ENCODE measurements at places on chromosomes 16 and 17.

- peak; percentile 2 for DNase-seq
Measured at GRCh38 chr17:69030169-69030568, 30.6 kb downstream of the ABCA9 start.

DNA sequence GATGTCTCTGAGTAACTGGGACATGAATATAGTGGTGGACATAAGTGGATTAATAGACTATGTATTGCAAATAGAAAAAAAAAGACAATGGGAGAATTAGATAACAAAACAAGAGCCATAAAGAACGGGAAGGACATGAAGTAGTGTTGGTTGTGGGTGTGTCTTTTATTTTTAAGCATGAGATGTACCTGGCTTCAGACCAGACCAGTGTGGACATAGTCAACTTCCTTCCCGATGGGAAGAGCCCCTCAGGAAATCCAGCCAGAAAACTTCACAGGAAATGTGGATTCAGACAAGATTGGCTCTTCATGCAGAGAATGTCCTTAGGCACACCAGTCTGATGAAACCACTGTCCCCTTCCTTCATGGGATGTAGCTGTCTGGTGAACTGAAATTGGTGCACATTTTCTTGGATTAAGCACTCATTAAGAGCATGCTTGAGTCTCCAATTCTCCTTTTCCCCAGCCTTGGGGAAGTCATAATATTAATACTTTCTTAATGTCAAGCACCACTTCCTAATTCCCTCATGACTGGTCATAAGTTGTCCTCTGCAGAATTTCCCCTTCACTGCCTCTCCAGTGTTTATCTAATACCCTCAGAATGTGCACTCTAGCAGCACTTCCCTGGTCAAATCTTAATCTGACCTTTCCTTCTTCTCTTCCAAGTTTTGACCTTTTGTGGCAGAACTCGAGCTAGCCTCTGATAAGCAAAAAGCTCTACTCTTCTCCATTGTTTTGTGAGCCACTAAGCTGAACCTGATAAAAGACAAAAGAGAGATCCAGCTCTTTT, 350.6 kb upstream of the MAF start:
- no peak for DNase-seq

- no peak for DNase-seq
Measured at GRCh38 chr17:56150649-56151048, 2.6 kb upstream of the ANKFN1 start.

DNA sequence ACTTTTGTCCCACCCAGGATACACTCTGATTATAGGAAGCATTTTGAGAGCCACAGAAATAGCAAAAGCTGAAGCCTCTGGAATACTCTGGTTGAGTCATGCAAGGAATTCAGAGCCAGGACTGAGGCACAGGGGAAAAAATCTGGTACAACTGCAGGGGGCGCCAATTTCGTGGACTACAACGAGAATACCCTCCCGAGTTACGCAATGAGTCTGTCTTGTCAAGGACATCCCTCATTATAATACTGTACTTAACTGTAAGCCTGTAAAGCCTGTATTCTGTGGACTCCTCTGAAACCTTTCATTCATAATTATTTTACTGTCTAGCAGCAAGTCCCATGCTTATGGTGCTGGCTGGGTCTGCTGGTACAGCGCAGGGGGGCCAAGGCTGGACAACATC, 7.8 kb downstream of the HOXB1 start:
- DNase-seq = no peak

DNA sequence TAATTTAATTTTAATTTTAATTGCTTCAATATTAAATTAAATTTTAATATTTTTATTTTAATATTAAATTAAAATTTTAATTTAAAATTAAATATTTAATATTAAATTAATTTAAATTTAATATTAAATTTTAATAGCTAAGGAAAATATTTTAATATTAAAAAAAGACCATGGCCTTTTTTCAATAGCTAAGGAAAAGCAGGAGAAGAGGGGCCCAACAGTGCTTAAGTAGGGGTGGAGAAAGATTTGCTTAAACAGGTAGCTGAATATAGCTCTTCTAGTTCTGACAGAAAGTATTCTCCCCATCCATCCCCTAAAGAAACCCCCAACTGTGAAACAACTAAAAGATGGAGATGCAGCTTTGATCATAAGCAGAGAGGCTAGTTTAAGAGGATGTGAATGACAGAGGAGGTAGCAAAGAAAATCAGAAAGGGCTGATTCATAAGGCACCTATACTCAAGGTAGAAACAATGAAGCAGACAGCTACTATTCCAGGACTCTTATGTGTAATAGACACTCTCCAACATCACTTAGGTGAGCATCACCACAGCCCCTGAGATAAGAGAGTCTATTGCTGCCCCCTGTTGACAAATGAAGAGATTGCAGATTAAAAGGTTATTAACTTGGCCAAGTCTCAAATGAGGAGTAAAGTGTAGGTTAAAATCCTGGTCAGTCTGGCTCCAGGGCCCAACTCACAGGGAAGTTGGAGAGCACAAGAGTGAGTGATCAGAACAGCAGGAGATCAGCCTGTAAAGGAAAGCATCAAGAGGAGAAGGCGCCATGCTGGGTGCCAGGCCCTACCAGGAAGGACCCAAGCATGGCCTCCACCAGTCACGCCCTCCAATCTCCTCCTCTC, 7.8 kb upstream of the RNASEK start:
- DNase-seq = peak; percentile 52

DNA sequence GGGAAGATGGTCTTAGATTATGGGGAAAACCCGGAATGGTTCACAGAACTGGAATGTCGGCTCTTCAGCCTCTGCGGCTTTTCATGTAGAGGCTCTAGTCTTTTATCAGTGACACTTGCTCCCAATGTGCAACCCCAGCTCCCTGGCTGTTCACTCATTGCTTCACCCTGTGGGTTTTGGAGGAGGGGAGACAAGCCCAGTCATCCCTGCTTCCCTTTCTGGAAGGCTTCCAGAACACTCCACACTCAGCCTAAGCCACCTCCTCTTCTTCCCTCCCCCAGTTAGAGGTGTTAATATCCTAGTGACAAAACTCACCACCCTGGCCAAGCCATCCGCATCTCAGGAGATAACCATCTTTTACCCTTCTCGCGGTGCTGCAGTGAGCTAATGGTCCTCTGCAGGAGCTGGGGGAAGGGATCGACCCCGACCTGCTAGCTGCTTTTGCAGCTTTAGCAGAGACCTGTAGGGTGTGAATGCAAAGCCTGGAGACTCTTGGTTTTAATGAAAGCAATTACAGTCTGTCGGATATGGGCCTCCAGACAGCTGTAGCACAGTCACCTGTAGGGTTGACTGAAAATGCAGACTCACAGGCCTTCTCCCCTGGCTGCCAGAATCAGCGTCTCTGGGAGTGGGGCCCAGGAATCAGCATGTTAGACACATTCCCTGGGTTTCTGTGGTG, 24.3 kb upstream of the LASP1NB start:
- peak; percentile 97 for DNase-seq

DNA sequence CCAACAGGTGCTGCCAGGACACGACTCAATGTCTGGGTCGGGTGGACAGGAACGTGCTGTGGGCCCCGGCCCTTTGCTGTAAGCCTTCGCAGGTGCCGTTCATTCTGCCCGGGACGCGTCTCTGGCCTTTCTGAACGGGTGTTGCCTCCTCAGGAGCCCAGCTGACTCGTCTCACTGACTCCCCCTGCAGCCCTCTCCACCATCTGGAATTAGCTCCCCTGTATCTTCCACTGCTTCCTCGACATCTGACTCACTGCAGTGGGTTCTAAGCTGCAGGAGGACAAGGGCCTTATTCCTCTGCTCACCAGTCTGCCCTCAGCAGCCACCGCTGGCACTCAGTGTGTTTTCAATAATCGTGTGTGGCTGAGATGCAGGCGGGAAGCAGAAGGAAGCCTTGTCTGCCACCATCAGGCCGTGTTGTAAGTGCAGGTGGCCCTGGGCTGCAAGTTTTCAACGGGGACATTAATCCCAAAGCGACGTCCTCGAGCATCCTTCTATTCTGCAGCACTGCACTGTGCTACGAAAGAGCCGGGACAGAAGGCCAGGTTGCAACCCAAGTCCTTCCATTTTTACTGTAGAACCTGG, 256.2 kb downstream of the FOXL1 start:
- peak; percentile 35 for DNase-seq

GRCh38 chr16:87075319-87075860, 241.8 kb downstream of the C16orf95 start:
- no peak for DNase-seq

DNA sequence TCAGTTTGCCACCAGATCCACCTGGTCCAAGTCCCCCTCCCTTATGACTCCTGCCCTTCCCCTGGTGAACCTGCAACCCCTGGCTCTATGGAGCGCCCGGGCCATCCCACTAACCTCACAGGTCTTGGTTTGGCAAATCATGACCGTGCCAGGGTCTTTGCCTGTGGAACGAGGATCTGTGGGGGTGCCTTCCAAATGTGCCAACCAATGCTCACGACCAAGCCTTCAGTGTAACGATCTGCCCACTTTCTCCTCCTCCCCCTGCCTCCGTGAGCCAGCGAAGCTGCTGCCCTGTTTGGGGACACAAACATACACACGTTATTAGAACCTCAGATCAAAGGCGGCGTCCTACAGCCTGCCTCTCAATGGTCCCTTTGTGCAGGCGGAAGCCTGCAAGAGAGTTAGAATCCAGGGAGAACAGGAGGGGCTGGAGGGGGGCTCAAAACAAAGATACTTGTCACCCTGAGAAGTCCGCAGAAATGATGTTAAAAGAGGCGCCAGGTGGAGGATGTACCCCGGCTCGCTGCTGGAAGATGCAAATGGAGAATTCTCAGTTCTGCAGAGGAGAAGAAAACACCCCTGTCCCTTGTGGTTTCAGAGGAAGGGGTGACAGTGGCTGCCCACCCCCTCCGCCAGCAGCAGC, 9.0 kb upstream of the NKD1 start:
- DNase-seq = no peak

GRCh38 chr16:14364386-14365199, 265.5 kb downstream of the PARN start:
- peak; percentile 80 for DNase-seq

Measured in AG10803 (cell line).